Panc1 (cell line): ENCODE measurements at places on chromosomes 1 and 21.

DNA sequence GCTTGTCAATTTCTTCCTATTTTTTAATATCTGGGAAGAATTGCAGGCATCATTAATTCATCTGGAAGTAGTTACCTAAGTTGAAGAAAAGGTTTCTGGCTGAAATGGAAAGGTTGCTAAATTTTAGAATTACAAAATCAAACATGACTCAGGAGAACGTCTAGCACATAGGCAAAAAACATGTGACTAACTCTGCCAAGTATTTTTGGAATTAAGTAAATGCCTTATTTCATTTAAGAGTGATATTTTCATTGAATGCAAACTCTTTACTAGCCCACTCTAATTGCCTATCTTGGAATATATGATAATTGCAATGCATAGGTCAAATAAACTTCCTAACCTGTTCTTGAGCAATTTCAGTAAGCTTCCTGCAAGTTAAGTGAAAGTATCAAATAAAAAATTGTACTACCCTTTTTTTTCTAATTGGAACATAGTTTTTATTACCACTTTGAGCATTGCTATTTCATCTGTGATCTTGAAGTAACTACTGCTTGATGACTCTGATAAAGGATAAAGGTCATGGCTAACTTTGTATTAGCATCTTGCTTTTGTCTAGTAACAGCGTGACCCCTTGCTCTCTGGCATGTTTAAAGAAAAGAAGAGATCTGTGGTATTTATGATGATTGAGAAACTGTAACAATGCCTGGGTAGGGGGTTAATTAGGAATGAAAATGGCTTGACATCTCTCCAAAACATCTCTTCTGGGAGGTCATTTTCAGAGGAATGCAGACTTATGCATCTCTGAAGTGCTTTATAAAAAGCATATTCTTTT, 208.3 kb upstream of the NCAM2 start:
- DNase-seq = no peak

- DNase-seq = no peak
These were observed 8.2 kb downstream of the KRTAP27-1 start for GRCh38 chr21:30329203-30329875.

DNA sequence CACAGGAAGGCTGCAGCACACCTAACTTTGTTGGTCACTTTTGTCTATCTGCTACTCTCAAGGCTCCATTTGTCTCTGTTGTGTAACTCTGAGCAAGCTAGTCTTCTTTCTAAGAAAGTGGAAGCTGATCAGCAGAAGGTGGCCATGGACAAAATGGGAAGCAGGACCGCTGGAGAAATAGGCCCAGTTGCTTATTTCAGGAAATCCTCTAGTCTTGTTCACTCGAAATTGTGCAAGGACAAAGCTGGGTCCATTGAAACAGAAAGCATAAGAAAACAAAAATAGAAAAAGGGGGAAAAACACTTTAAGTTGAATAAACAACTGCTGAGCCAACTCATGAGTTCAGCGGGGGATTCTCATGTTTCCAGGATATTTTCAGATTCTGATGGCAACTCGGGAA, 150.1 kb downstream of the PBX1 start:
- DNase-seq = no peak

DNA sequence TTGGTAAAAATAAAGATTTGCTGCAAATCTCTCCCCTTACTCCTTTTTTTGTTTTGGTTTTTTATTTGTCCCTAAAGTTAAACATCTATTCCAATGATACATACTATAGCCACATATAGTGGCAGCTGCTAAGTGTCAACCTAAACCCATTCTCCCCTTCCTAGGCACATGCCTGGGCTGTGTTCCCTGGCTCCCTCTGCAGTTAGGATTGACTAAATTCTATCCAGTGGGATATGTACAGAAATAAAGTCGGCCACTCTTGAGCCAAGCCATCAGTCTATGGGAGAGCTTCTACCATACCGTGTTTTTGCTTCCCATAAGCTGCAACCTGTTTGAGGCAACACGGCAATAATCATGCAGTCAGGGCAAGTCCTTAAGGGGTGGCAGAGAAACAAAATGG, 23.6 kb downstream of the MCOLN3 start:
- DNase-seq = no peak

DNA sequence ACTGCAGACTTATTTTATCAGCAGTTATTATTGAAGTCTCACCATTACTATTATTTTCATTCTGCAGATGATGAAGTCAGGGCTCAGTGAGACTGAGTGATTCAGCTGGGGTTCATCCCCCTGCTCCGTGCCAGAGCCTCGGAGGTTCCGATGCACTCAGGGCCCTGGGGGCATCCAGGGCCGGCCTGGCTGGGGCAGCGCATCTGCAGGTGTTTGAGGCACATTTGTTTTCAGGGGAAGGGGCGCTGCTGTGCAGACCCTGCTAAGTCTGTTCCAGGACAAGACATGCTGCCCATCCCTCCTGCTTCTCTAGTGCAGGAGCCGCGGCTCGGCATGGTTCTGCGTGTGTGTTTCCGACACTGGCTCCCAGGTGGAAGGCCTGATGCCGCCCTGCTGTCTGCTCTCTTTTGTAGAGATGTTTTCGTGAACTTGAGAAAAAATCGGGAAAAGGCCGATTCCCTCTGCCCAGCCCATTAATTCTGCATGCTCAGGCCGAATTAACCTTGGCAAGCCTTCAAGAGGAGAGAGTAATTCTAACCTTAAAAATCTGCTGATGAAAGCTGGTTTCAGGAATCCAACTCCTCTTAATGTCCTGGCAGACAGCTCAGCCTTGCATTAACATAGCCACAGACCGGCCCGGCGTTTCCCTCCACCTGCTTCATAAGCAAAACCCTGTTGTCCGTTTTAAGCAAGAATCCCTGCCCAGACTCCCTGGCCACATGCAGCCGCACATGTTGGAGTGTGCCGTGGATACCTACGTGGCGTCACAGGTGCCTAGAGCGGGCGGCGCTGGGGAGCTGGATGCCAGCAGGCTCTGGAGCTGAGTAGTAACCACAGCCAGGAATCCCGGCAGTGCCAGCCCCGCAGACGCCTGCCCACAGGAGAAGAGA, 316.0 kb upstream of the VAMP3 start:
- DNase-seq = no peak

GRCh38 chr1:22104865-22105437, 37.9 kb downstream of the WNT4 start:
- no peak for DNase-seq

DNA sequence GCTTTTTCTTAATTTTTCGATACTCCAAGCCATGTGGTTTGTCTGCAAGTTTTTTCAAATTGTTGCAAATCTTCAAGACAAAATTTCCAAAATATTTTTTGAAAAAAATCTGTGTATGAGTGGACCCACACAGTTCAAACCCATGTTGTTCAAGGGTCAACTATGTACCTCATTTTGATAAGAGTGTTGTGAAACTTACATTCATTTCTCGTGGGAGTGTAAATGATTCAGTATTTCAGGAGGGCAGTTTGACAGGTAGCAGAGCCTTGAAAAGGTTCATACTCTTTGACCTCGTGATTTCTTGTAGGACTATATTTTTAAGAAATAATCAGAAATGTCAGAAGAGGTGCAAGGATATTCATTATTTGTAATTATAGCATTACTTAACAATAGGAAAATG, 68.0 kb downstream of the ANGPTL1 start:
- DNase-seq = no peak

GRCh38 chr1:172380441-172381244, 39.8 kb upstream of the C1orf105 start:
- no peak for DNase-seq

DNA sequence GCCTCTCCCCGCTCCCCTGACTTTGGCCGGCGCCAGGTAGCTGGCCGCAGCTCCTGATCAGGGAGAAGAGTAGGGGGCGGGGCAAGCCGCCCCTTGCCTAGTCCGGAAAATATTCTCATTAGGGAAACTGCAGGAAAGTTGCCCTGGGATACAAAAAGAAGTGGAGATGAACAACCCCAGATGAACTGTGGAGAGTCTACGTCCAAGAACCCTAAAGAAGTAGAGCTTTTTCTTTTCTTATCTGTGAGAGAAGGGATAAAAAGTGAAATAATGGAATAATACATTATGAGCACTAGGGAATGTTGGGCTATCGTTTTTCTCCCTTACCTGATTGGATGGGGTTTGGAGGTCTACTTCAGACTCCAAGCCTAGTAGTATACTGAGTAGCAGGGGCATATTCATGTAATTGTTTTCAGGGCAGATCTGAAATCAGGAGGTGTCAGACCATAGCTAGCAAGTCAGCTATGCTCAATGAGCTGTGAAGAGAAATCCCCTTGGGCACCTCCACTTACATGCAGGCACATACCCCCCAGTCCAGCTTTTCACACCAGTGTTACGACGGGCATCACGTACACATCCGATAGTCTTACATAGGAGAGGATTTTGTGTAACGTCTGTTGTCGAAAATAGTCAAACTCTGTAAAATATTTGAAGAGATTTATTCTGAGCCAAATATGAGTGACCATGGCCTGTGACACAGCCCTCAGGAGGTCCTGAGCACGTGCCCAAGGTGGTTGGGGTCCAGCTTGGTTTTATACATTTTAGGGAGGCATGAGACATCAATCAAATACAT, 1.7 kb upstream of the DUSP10 start:
- DNase-seq = no peak

GRCh38 chr1:19315378-19316198, 3.5 kb downstream of the SLC66A1 start:
- no peak for DNase-seq

GRCh38 chr1:172917972-172918371, 132.8 kb downstream of the TNFSF18 start:
- peak; percentile 85 for DNase-seq

GRCh38 chr1:110857964-110858948, 14.7 kb upstream of the CD53 start:
- no peak for DNase-seq

DNA sequence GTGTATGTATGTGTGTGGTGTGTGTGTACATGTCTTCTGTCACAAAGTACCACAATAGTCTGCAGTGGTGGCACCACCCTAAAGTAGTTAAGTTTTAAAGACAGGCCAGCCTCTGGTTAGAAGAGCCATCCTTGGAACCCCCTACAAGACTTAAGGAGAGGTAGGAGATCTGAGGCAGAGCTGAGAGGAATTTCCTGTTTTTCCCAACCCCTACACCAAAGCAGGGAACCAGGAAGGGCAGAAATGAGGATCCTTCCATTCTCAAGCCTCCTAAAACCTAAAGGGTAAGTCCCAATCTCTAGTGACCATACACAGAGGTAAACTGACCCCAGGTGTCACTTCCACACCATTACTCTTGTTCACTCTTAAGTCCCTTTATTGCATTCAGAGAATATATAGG, 11.1 kb downstream of the PEA15 start:
- DNase-seq = no peak

DNA sequence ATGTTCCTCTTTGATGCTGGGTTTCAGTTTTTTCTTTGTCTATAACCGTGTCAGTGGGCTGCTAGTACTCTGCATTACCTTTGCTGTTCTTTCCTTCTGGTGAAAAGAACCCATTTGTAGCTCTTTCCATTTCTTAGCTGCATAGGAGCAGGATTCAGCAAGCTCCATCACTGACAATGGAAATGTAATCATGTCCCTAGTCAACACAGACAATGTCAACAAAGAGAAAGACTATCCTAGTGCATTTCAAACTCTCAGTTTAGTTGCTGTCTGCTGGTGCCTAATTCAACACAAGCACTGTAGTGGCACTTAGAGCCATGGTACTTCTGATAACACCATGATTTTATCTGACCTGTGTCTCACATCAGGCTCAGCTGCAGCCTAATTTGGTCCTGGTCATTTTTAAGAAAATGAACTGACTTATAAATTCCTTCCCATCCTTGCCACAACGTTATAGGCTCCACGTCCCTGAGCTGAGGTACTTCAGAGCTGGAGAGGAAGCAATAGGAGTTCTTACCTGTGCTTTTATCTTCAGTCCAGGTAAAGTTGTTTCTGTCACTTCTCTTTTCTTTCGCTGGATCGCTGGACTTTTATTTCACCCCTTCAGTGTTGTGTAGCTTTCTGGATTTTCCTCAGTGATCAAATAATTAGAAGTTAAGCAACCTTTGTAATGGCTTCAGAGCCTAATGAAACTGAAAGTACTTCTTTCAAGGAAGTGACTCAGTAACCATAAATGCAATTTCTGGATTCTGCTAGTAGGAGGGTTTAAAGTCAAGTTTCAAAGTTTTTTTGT, at the start of gene GBP3:
GBP3 (minus strand) TSS at position 700 of the 793 bp plus-strand sequence. CDS start 2,145 bp downstream, outside the sequence.
- peak; percentile 54 for DNase-seq

DNA sequence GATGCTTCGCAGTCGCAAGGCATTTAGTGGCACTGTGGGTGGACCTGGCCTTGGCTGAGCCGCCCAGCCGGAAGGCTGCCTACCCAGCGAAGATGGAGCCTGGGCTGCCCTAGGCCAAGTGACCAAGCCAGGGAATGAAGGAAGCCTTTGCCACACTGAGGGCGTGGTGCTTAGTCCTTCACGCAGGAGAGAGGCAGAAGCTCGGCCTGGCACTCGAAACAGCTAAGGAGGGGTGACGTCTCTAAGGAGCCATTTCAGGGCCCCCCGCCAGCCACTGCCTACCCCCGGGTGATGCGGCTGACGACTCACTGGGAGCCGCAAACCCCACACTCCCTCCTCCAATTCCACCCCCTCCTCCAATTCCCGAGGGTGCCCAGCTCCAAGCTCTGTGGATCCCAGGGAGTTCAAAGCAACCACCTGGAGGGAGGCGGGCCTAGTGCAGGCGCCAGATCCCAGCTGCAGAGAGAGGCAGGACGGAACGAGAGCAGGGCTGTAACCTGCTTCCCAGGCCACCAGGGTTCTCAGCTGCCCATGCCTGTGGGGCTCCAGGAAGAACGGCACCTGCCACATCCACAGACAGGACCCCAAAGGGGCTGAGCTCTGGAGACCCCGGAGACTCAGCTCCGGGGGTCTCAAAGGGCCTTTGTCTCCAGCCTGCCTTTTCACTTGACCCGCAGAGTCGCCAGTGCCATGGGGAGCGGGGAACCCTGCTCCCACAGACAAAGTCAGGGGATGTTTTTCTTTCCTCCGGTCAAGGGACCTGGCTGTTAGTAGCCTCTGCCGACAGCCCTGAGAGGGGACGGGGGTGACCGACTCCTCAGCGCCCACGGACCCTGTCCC, 75.8 kb downstream of the ARHGEF16 start:
- DNase-seq = no peak

GRCh38 chr1:42944246-42944928, 14.3 kb downstream of the SLC2A1 start:
- DNase-seq = no peak
